ENCODE measurements at places on chromosomes 6 and 20.

DNA sequence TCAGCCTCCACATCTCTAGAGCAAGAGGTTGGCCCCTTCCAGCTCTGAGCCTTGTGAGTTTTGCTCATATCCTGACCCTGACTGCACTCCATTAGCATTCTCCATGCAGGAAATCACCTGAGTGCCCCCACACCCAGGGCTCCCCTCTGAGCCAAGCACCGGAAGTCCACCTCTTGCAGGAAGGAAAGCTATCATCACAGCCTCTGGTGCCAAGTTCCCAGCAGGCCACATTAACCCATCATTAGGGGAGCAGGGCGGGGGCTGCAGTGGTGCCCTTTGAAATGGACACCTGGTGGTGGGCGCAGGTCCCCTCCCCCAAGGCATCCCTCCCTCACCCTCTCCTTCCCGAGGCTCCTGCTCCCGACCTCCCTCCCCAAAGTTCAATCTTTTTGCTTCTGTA lies 16.1 kb downstream of the GRM4 start:
- DNase-seq = no peak

- DNase-seq = no peak
These were observed 150.3 kb downstream of the SYCP2 start for GRCh38 chr20:59782986-59783640.

DNA sequence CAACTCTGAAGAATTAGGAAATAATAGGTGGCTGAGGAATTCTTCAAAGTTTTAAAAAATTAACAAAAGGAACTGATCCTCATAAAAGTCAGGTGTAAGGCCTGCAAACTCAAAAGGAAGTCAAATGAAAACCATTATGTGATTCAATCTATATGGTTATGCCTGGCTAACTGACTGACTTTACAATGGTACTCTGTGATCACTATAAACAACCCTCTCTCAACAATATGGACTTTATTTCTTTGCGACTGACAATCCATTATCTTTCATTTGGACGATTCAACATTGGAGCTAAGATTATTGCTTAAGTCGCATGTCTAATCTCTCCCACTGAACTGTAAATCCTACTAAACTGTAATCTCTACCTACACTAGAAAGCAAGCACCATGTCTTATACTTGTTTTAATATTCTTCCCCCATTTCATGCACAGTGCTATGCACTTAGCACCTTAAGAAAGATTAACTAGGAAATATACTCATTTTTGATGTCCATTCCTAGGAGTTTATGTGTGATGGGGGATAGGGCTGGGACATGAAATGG lies 1.4 kb downstream of the STK38 start:
- no peak for DNase-seq

- DNase-seq = no peak
These were observed 4.3 kb downstream of the ARFRP1 start for GRCh38 chr20:63703471-63703975.

DNA sequence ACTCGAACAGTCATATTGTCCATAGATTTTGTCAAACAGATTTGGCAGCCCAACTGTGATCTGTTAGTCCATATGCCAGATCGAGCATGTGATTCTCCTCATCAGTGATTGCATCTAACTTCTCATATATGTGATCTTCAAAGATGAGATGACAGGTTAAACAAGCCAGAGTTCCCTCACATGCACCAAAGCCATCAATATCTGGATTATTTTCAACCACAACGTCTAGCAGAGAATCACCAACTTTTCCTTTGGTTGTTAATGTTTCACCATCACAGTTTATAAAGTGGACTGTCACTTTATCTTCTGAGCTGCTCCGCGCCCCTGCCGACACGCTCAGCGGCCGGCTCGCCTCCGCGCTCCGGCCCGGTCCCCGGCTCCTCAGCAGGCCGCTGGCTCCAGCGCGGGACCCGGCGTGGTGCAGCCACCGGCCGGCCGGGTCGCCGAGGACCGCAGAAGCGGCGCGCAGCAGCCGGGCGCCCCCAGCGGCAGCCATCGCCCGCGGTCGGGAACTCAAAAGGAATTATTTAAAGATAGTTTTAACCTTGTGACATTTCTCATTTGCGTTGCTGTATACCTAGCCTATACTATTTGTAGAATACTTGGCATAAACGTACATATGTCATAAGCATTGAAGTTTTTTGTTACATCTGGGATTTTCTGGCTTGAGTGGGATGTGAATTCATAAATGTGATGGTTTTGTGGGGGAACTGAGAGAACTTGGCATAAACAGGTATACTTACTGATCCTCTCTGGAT lies 40.1 kb upstream of the DYNLRB1 start:
- peak; percentile 10 for DNase-seq

GRCh38 chr6:122007339-122007738 lies 392.1 kb upstream of the HSF2 start:
- no peak for DNase-seq

- DNase-seq = no peak
These were observed 14.3 kb downstream of the GRM4 start for GRCh38 chr6:34131326-34132290.

DNA sequence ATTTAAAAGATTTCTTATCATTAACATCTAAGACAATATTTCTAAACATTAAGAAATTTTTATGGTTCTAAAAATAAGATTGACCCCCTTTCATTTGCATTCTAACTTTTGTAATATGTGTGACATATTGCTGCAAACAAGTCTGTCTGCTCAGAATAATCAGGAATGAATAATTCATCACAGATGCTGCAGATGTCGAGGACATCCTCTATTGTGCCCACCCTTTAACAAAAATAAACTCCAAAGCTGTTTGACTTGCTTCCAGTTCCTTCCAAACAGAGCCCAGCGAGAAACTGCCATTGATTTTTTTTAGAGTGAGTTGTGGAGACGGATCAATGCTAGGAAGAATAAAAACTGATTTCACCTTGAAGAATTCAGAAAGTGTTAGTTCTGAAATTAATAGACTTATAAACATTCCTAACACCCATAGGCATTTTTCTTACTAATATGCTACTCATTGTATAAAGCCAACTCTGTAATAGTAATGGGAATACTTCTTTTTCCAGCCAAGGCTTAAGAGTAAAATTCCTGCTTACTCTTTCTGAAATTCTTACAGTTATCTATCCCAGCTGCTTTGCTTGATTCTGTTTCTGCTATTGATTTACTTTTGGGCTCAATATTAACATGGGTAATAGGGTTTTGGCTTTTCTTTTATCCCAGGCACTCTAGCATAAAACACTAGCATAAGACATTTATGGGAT lies 244.8 kb upstream of the FAM83B start:
- no peak for DNase-seq

GRCh38 chr6:156150391-156150790 lies 626.8 kb upstream of the ARID1B start:
- no peak for DNase-seq

GRCh38 chr6:15358579-15359327 lies 112.9 kb downstream of the JARID2 start:
- no peak for DNase-seq

- DNase-seq = no peak
These were observed 22.4 kb upstream of the MAS1L start for GRCh38 chr6:29510202-29510601.

GRCh38 chr20:41877911-41878310 lies 259.7 kb upstream of the CHD6 start:
- DNase-seq = no peak

DNA sequence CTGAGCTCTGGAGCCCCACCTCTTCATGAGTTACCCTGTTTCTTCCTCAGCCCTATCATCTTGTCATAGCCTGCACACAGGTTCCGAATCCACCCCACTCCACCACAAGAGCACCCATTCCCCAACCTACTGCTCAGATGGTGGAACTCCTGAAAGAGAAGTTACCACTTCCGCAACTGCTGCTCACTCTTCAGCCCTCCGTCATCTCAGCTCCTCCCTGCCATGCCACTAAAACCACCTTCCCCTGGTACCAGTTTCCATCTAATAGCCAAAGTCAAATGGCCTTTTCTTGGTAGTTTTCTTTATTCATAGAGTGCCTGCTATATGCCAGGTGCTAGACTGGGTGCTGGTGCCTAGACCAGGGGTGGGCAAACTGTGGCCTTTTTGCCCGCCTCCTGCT lies 3.9 kb downstream of the RAB22A start:
- DNase-seq = no peak

DNA sequence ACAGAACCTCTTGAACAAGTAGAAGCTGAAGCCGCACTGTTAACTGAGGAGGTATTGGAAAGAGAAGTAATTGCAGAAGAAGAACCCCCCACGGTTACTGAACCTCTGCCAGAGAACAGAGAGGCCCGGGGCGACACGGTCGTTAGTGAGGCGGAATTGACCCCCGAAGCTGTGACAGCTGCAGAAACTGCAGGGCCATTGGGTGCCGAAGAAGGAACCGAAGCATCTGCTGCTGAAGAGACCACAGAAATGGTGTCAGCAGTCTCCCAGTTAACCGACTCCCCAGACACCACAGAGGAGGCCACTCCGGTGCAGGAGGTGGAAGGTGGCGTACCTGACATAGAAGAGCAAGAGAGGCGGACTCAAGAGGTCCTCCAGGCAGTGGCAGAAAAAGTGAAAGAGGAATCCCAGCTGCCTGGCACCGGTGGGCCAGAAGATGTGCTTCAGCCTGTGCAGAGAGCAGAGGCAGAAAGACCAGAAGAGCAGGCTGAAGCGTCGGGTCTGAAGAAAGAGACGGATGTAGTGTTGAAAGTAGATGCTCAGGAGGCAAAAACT lies 40.1 kb downstream of the ZBTB2 start:
- no peak for DNase-seq

DNA sequence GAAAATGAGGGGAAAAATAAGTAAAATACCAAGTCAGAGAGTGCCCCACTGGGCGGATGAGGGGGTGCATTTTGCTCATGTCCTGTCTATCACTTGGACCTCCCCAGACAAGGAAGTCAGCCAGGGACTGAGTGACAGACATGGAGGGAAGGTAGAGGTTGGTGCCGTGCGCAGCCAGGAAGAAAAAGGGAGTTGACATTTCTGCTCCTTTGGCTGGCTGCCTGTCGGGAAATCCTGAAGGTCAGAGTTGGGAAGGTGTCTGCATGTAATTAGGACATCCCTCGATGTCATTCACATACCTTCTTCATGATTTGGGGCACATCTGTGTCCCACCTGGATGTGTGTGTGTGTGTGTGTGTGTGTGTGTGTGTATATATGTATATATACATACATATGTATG lies 8.9 kb downstream of the GUCA1A start:
- DNase-seq = no peak

DNA sequence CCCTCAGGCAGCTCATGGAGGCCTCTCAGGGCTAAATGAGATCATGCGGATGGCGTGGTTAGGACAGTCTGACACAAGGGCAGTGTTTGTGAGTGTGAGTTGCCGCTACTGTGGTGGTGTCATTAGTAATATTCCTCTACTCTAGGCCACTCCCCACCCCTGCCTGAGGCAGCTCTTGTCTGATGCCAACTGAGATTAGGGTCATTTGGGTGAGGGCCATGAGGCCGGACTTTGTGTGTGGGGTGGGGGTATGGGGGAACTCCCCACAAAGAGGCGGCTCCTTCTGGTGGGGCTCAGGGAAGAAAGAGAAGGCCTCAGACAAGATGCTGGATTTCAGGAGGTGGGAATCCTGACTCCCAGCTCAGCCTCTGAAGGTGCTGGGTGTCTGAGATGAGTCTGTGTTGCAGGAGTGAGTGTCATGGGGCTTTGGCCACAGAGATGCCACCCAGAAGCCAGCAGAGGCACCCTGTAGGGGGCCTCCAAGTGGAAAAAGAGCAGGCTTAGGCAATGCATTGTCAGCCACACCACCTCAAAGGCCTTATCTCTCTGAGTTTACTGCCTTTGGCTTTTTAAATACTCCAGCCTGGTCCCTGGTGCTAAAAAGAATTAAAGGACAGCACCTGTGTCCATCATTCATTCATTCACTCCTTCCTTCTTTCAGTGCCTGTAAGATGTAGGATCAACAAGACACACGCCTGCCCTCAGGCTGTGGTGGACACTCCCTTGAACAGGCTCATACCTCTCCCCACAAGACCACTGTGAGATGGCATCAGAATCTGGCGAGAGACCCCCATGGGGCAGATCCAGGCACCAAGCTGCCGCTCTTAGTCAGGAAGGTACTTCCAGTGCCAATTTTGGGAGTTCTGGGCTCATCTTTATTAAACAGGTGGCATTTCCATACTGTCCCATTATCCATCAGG lies 175.2 kb downstream of the MRPL14 start:
- DNase-seq = no peak

DNA sequence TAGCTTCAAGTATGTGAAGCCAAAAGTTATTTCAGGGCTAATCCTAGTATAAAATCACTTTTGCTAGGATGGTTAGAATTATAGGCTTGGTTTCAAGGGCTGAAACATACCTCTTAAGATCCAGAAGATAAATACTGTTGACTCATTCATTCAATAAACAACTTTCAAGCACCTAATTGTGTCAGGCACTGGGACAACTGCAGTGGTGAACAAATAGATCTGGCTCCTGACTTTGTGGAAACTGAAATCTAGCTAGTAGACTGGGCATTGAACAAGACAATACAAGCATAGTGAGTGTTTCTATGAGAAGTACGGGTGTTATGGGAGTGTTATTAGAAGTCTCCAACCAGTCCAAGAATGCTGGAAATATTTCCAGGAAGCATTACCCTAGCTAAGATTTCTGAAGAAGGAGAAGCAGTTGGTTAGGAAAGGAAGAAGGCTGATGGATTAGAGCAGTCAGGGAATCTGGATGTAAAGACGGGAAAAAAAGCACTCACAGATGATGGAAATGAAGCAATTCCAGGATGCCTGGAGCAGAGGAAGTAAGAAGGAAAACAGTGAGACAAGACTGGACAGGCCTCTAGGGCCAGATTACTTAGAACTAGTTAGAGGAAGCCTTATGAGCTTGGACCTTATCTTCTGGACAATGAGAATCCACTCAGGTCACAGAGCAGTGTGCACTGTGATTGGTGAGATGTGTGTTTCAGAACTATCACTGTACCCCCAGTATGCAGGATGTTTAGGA lies 132.6 kb upstream of the RAB32 start:
- no peak for DNase-seq

- no peak for DNase-seq
These were observed 344.2 kb downstream of the RFPL4B start for GRCh38 chr6:112691289-112691688.

DNA sequence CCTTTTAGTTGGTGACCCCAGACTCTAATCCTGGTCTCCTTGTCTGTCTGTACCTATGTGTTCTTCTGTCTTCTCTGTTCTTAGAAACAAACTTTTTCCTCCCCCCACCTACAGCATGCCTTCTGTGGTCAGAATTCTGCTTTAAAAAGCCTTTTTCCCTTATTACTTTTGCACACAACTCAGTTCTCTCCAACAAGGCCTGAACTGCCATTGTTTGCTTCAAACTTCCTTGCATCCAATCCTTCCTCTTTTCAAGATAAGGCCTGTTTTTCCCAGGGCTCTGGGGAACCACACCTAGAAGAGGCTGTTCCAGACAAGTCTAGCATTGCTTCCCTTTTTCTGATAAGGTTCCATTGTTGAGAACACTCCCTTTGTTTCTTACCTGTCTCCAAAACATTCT lies 22.2 kb upstream of the NCOA3 start:
- no peak for DNase-seq

Data from stimulated activated CD8-positive, alpha-beta memory T cell treated with anti-CD3 and anti-CD28 coated beads, Interleukin-7, amount 100 ng/mL, for 4 hours (primary cell).